ENCODE measurements at places on chromosomes 3 and 15. TPM values are rescaled to one million over a fixed set of nuclear protein-coding genes. Genes with fewer than 3 reads are reported as not detected.

The EIF3J gene
- total RNA-seq: 186 TPM

The IQCH gene
- 1.3 TPM for total RNA-seq

The NMNAT3 gene
- 1.9 TPM for total RNA-seq

The PLSCR2 gene
- total RNA-seq: not detected

The RTP3 gene
- not detected for total RNA-seq

The CTXN2 gene
- total RNA-seq: not detected

The OR5K2 gene
- not detected for total RNA-seq

The MCF2L2 gene
- 2.8 TPM for total RNA-seq

The ITGA11 gene
- total RNA-seq: not detected

The GRAMD2A gene
- not detected for total RNA-seq

GRCh38 chr3:23308986-23309625, 106.0 kb downstream of the UBE2E2 start:
- H3K4me1 ChIP-seq: no peaks in the 10 kb centered on the region
- H3K4me3 ChIP-seq: no peak overlapping the region
- H3K27ac ChIP-seq: no peak overlapping the region
- H3K36me3 ChIP-seq: no peaks in the 10 kb centered on the region
- no peak for DNase-seq

DNA sequence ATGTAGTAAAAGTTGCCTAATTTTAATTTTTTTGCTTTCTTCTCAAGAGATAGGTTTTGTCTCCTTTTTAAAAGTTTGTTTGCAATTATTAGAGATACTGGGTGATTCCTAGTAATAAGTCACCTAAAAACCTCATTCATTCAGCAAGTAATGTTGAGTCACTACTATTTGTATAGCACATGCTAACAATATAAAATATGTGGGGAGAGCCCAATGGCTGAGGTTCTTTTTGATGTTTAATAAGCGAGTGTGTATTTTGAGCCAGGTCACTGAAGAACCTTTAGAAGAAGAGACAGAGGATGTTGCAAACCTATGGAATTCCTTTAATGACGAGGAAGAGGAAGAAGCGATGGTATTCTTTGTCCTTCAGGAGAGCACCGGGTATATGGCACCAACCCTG, 123.7 kb upstream of the CHRM5 start:
- no peak for DNase-seq
- no peak overlapping the region for H3K4me3 ChIP-seq
- H3K27me3 ChIP-seq: no peaks in the 10 kb centered on the region
- H3K27ac ChIP-seq: no peak overlapping the region

- H3K27me3 ChIP-seq: no peaks in the 10 kb centered on the region
- no peak overlapping the region for H3K4me3 ChIP-seq
- H3K36me3 ChIP-seq: peaks cover 19% of the 10 kb centered on the region
- peaks cover 19% of the 10 kb centered on the region for H3K4me1 ChIP-seq
Observed at GRCh38 chr3:94069194-94069813, 6.4 kb downstream of the NSUN3 start.

DNA sequence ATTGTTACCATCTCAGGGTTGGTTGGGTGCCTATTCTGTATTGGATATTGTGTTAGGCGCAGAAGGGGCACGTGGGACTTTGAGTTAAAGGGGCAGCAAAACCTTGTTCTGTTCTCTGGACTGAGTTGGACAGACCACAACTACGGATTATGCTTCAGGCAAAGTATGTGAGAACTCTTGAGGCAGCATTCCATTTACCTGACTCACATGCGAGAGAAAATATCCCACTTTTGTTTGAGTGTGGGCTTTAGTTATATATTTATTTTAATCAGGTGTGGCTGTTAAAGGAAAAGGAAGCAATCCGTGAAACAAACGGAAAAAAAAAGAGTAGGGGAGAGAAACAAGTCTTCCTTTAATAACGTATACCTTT, 627 bp upstream of the PLS1 start:
- H3K27ac ChIP-seq: peak overlapping the region; percentile 58
- H3K36me3 ChIP-seq: no peaks in the 10 kb centered on the region
- peak overlapping the region; percentile 93 for H3K4me3 ChIP-seq

- DNase-seq: no peak
- H3K4me1 ChIP-seq: no peaks in the 10 kb centered on the region
- H3K27ac ChIP-seq: no peak overlapping the region
- H3K4me3 ChIP-seq: no peak overlapping the region
- no peaks in the 10 kb centered on the region for H3K27me3 ChIP-seq
- H3K36me3 ChIP-seq: no peaks in the 10 kb centered on the region
Observed at GRCh38 chr15:81758818-81759284, 287.0 kb downstream of the MEX3B start.

DNA sequence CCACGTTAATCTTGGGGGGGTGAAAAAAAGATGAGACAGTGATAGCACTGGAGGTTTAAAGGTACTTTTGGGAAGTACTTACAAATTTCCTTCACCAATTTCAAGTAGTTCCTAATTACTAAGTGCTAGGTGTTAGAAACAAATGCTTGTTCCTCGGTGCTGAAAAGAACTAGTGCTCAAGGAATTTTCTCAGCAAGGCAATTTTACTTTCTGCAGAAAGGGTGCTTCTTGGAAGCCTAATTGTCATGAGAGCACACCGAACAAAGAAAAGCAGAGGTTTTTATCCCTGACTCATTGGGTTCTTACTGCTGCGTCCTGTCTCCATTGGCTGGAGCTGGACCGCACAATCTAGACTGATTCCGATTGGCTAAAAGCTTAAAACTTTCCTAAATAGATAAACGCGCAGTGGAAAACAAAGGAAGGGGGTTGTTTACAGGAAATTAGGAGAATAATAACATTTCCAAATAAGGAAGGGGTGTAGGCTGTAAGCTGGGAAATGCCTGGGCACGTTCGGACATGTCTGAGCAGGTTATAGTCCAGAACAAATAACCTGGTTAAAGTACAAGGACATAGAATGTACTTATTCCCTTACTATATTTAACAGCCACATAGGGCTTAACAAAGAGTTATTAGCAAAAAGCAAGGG, 49.6 kb downstream of the CHD2 start:
- no peak overlapping the region for H3K4me3 ChIP-seq
- H3K27me3 ChIP-seq: no peaks in the 10 kb centered on the region
- no peak for DNase-seq
- H3K4me1 ChIP-seq: no peaks in the 10 kb centered on the region
- peaks cover 87% of the 10 kb centered on the region for H3K36me3 ChIP-seq

DNA sequence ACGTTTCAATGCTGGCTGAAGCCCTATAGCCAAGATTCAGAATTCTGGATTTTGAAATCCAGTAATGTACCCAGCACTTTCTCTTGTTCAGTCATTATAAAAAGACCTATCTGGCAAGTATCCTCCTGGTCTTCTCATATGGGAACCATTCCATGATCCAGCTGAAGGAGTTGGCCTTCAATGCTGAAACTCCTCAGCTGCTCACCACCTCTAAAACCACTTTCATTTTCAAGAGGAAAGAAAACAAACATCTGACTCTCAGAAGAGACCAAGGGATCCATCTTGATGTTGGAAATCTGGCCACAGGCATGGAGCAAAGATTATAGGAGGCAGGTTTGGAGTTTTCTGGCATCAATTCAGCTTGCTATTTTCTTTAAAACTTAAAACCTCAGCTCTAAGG, 235.4 kb downstream of the FMN1 start:
- no peak overlapping the region for H3K27ac ChIP-seq
- H3K4me3 ChIP-seq: no peak overlapping the region
- H3K27me3 ChIP-seq: no peaks in the 10 kb centered on the region
- no peaks in the 10 kb centered on the region for H3K4me1 ChIP-seq
- DNase-seq: no peak
- H3K36me3 ChIP-seq: no peaks in the 10 kb centered on the region

GRCh38 chr3:140573011-140573410, 104.9 kb upstream of the TRIM42 start:
- no peaks in the 10 kb centered on the region for H3K36me3 ChIP-seq
- H3K27ac ChIP-seq: no peak overlapping the region
- no peaks in the 10 kb centered on the region for H3K27me3 ChIP-seq

DNA sequence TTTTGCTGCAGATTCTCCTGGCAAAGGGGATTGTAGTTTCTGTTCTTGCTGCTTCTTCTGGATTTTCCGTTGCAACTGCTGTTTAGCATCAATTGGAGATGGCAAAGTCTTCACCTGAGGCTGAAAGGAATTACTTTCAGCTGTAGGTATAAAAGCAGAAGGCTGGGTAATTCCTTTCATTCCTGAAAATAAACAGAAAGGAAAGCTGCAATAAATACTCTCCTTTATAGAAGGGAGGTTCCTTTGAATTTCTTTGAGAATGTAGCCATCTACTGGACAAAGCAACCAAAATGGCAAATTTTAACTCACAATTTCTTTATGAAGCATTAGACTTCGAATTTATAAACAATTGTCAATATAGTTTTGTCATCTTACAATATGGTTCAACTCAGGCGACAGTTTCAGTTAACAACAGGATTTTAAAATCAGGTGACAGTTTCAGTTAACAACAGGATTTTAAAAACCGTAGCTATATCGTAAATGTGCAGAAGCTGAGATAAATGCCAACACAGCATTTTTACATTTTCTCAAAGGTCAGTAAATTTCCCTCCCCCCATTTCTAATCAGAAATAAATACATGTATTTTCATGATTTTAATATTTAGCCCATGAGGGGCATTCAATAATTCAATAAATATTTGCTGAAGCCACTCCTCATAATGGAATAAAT, 104.9 kb upstream of the NEDD4 start:
- no peaks in the 10 kb centered on the region for H3K4me1 ChIP-seq
- H3K4me3 ChIP-seq: no peak overlapping the region
- H3K27me3 ChIP-seq: no peaks in the 10 kb centered on the region
- DNase-seq: no peak
- peaks cover 26% of the 10 kb centered on the region for H3K36me3 ChIP-seq

DNA sequence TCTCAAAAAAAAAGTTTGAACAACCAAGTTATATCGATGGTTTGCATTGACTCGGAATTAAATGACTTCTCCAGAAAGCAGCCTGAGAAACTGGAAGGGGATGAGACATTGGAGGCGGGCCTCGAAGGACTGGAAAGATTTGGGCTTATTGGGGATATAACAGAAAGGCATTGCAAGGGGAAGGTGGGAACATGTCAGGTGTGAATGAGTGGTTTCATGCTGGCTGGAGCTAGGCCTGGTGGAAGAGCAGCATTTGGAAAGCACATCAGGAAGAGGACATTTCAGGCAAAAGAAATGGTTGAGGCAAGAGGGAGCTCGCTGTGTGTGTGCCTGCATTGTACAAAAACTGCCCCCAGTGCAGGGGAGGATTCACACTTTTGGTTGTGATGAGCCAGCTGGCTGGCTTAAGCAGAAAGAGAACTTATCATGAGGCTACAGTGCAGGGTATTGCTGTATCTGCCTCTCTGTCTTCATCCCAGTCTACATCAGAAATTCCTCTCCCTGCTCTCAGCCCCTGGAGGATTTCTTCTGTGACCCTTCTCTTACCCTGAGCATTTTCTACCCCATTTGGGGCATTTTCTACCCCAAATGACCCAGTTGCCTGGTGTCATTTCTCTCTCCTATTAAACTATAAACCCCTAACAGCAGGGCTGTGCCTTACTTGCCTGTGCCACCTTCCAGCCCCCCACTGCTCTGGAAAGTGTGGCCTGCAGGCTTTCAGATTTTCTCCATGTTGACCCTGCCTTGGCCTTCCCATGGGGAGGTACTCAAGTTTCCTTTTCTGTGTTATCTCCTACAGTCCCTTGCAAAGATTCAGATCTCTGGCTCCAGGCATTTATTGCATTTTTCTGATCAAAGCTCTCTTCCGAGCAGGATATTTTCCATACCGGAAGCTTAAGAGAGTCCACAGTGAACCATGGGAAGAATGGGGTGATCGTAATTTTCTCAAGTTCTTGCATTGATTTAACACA, 64.4 kb upstream of the FLNB start:
- no peak for DNase-seq
- no peak overlapping the region for H3K27ac ChIP-seq
- H3K4me3 ChIP-seq: no peak overlapping the region

DNA sequence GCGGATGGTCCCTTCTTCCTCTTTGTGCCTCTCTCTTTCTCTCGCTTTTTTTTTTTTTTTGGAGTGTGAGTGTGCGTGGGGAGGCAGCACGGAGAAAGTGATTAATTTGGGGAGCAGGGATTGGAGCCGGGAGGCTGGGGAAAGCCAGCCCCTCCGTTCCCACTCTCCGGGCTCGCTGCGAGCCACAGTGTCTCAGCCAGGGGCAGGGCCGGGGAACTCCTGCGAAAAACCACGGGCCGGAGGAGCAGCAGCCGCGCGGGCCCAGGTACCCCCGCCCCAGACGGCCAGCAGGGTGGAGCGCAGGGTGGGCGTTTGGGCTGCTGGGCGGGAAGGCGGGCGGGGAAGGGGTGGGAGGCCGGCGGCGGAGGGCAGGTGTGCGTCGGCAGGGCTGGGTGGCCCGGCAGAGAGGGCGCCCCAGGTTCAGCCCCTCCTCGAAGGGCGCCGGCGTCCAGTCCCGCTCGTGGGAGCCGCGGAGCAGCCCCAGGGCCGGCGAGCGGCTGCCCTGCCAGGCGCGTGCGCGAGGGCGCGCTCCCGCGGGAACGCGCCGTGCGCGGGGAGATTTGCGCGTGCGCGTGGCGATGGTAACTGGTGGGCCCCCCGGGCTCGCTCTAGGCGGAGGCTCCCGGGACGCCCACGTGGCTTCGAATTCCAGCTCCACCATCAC, 1.4 kb downstream of the CHL1 start:
- H3K27me3 ChIP-seq: no peaks in the 10 kb centered on the region
- no peaks in the 10 kb centered on the region for H3K4me1 ChIP-seq
- no peak overlapping the region for H3K27ac ChIP-seq
- no peak overlapping the region for H3K4me3 ChIP-seq

DNA sequence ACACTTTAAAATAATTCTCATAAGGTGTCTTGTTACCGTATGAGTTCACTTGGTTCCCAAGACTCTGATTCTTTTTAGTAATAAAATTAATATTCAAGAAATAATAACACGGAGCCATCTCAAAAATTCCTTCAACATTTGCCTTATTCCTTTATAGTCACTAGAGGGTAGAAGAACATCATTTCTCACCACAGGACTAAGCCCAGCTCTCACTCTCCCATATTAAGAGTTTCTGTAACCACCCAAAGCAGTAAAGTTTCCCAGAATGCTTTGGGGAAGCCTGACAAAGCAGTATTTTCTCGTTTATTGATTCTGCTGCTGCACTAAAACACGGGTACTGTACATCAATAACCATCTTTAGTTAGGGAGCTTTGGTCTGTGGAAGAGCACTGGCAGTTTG, 114.9 kb downstream of the MCTP2 start:
- DNase-seq: no peak
- H3K27me3 ChIP-seq: no peaks in the 10 kb centered on the region
- H3K4me3 ChIP-seq: no peak overlapping the region
- H3K4me1 ChIP-seq: no peaks in the 10 kb centered on the region
- no peak overlapping the region for H3K27ac ChIP-seq

GRCh38 chr3:104178680-104179079, 1188.0 kb upstream of the ALCAM start:
- H3K36me3 ChIP-seq: no peaks in the 10 kb centered on the region
- DNase-seq: no peak
- H3K27ac ChIP-seq: no peak overlapping the region
- H3K4me3 ChIP-seq: no peak overlapping the region
- no peaks in the 10 kb centered on the region for H3K4me1 ChIP-seq

GRCh38 chr3:126340596-126340942, 16.6 kb downstream of the KLF15 start:
- no peaks in the 10 kb centered on the region for H3K4me1 ChIP-seq
- no peak for DNase-seq
- H3K27ac ChIP-seq: no peak overlapping the region
- no peak overlapping the region for H3K4me3 ChIP-seq
- H3K36me3 ChIP-seq: no peaks in the 10 kb centered on the region

GRCh38 chr3:148147903-148148302, 549.8 kb upstream of the AGTR1 start:
- H3K36me3 ChIP-seq: no peaks in the 10 kb centered on the region
- no peaks in the 10 kb centered on the region for H3K4me1 ChIP-seq
- H3K27me3 ChIP-seq: no peaks in the 10 kb centered on the region
- DNase-seq: no peak
- H3K27ac ChIP-seq: no peak overlapping the region
